ENCODE measurements at places on chromosomes 5 and 9. TPM values are rescaled to one million over a fixed set of nuclear protein-coding genes. Genes with fewer than 3 reads are reported as not detected.

- no peak for DNase-seq
- H3K4me1 ChIP-seq: no peaks in the 10 kb centered on the region
- H3K27me3 ChIP-seq: peaks cover 61% of the 10 kb centered on the region
- H3K36me3 ChIP-seq: no peaks in the 10 kb centered on the region
These were observed 2.4 kb downstream of the PSD2 start for GRCh38 chr5:139797856-139798510.

- no peaks in the 10 kb centered on the region for H3K4me1 ChIP-seq
- no peak overlapping the region for H3K4me3 ChIP-seq
- no peak overlapping the region for H3K27ac ChIP-seq
- DNase-seq: no peak
These were observed 103.4 kb downstream of the MED10 start for GRCh38 chr5:6274846-6275543.

DNA sequence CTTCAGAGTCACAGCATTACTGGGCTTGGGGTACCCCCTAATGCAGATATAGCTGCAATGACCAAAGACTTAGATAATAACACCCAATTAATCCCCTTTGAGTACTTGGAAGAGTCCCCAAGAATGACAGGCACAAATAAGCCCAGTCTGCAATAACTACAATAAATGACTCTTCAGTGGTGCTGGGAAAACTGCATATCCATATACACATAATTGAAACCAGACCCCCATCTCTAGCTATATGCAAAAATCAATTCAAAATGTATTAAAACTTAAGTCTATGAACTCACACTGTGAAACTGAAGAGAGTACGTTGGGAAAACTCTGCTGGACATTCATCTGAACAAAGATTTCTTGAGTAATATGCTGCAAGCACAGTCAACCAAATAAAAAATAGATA, 422.5 kb downstream of the CDH18 start:
- H3K36me3 ChIP-seq: no peaks in the 10 kb centered on the region
- H3K27ac ChIP-seq: no peak overlapping the region
- no peak overlapping the region for H3K4me3 ChIP-seq

DNA sequence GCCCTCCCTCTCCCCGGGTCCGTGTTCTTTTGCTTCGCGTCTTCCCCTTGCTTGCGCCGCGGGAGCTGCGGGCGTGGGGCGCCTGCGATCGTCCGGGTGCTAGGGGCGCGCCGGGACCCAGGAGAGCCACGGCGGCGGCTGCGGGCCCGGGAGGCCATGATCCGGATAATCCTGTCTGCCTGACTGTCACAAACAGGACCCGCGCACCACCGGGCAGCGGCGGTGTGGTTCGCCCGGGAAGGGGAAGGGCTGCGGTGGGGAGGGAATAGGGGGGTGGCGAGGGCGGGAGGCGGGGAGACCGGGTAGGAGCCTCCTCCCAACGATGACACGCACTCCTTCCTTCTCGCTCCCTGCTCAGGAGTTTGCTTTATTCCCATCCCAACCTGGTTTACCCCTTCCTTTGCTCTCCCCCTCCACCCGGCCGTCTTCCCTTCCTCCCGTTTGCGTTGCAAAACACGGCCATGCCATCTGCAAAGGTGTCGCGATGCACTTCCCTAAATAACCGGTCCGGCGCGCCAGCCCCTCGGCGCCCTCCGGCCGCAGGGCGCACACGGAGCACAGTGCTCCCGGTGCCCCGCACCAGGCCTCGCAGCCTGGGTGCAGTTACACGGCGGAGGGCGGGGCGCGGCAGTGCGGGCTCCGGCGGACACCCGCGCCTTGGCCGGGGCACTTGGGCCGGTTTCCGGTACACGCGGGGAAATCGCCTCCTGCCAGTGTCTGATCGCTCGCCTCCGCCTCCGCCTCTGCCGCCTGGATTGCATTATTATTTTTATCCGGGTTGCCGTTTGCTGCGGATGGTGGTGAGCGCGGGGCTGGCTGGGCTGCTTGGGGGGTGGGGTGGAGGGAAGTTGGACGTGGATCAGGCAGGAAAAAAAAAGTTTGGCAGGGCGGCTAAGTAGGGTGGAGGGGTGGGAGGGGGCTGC, 1.5 kb downstream of the SMARCA2 start:
- H3K4me3 ChIP-seq: peak overlapping the region; percentile 79
- H3K27ac ChIP-seq: peak overlapping the region; percentile 74
- H3K36me3 ChIP-seq: no peaks in the 10 kb centered on the region
- H3K27me3 ChIP-seq: no peaks in the 10 kb centered on the region
- DNase-seq: peak; percentile 70

DNA sequence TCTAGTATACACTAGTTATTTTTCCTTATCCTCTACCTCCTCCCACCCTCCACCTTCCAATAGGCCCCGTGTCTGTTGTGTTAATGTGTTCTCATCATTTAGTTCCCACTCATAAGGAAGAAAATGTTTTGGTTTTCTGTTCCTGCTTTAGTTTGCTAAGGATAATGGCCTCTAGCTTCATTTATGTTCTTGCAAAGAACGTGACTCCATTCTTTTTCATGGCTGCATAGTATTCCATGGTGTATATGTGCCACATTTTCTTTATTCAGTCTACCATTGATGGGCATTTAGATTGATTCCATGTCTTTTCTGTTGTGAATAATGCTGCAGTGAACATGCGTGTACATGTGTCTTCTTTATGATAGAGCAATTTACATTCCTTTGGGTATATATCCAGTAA, 146.5 kb upstream of the GAS1 start:
- no peaks in the 10 kb centered on the region for H3K36me3 ChIP-seq
- no peaks in the 10 kb centered on the region for H3K27me3 ChIP-seq
- DNase-seq: no peak
- no peak overlapping the region for H3K27ac ChIP-seq
- H3K4me1 ChIP-seq: no peaks in the 10 kb centered on the region

DNA sequence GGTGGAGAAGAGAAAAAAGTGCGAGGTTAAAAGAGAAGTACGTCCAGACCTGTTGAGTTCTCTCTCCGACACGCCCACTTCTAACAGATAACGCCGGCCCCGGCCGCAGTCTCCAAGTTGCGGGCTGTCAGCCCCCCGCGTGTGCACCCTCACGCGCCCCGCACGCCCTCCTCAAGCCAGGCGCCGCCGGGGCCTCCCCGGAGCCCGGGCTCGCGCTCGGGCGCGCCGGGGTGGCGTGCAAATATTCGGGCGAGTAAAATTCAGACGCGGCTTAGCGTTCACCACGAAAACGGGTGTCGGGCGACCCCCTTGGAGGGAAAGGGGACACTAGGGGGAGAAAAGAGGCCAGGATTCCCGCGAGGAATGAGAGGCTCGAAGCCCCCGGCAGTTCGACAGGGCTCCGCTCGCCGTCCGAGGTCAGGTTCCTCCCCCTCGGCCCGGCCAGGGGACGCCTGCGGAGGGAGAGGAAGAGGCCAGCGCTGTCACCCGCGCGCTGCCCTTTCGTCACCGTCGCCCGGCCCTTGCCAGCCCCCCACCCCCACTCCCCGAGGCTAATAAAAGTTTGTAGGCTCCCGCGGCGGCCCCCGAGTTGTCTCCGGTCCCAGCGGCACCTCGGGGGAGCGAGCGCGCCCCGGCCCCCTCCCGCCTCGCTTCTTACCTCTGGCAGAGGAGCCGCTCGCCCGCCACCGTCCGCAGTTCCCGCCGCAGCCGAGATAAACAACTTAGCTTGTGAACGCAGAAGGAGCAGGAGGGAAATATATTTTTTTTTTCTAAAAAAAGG, 743 bp downstream of the NR3C1 start:
- peak overlapping the region; percentile 92 for H3K27ac ChIP-seq
- peak overlapping the region; percentile 92 for H3K4me3 ChIP-seq
- peaks cover 10% of the 10 kb centered on the region for H3K36me3 ChIP-seq
- DNase-seq: no peak

DNA sequence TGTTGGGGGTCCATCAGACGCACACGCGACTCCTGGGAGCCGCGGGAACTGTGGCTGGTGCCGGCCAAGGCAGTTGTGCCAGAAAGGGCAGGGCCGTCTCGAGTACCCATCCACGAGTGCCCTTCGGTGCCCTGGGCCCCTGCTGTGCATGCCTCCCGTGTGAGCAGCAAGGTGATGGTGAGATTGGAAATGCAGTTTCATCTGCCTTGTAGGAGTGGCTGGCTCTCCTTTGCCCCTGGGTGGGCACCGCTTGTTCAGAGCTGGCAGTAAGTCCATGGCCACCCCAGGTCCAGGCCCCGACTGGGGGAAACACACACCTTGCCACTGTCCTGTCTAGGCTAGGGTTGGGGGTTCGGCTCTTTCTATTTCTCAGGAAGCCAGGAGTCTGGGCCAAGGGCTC, 5.7 kb downstream of the NKD2 start:
- H3K4me1 ChIP-seq: no peaks in the 10 kb centered on the region
- no peak overlapping the region for H3K27ac ChIP-seq
- H3K36me3 ChIP-seq: no peaks in the 10 kb centered on the region
- H3K4me3 ChIP-seq: no peak overlapping the region

GRCh38 chr5:66655395-66656324, 59.5 kb downstream of the MAST4 start:
- H3K27ac ChIP-seq: no peak overlapping the region
- no peak overlapping the region for H3K4me3 ChIP-seq
- H3K4me1 ChIP-seq: peaks cover 10% of the 10 kb centered on the region
- no peaks in the 10 kb centered on the region for H3K27me3 ChIP-seq

DNA sequence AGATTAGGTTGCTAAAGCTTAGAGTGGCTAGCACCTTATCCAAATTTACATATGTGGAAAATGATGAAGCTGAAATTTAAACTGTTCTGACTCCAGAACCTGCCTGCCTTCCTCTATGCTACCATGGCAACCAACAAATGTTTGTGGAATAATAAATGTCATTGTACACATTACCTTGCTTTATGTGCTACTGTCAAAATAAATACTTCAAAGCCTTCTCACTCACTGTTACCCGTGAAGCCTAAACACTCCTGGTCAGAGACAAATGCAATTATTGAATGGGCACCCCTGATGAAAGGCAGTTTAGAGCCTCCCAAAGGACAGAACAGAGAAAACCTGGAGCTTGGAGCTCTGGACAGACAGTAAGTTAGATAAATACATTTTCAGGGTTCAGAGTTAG, 158.6 kb downstream of the FAM114A2 start:
- no peak overlapping the region for H3K4me3 ChIP-seq
- no peak overlapping the region for H3K27ac ChIP-seq
- no peak for DNase-seq
- H3K36me3 ChIP-seq: no peaks in the 10 kb centered on the region
- H3K4me1 ChIP-seq: no peaks in the 10 kb centered on the region

GRCh38 chr5:34652466-34652865, 3.7 kb upstream of the RAI14 start:
- H3K36me3 ChIP-seq: no peaks in the 10 kb centered on the region
- no peak overlapping the region for H3K27ac ChIP-seq
- H3K27me3 ChIP-seq: no peaks in the 10 kb centered on the region
- no peak for DNase-seq

- H3K4me3 ChIP-seq: no peak overlapping the region
- H3K36me3 ChIP-seq: no peaks in the 10 kb centered on the region
- peak; percentile 25 for DNase-seq
- no peaks in the 10 kb centered on the region for H3K4me1 ChIP-seq
These were observed 19.2 kb upstream of the TOR1B start for GRCh38 chr9:129783516-129784361.

TEX48 gene
- not detected for total RNA-seq

EXOC3 gene
- 37.9 TPM for total RNA-seq

TMEM252 gene
- total RNA-seq: not detected

HSD17B3 gene
- not detected for total RNA-seq

TMOD1 gene
- 0.48 TPM for total RNA-seq

LCN15 gene
- total RNA-seq: not detected

C9orf85 gene
- total RNA-seq: 15.2 TPM

MEGF10 gene
- 19.5 TPM for total RNA-seq

ERAP2 gene
- 2.5 TPM for total RNA-seq

Data from astrocyte (in vitro differentiated cells and primary cell).